Left ventricle myocardium inferior (tissue), 1 donor: ENCODE measurements at places on chromosomes 2 and 18.
A peak's percentile ranks its signal among the peaks of the same experiment; 100 is the strongest.

DNA sequence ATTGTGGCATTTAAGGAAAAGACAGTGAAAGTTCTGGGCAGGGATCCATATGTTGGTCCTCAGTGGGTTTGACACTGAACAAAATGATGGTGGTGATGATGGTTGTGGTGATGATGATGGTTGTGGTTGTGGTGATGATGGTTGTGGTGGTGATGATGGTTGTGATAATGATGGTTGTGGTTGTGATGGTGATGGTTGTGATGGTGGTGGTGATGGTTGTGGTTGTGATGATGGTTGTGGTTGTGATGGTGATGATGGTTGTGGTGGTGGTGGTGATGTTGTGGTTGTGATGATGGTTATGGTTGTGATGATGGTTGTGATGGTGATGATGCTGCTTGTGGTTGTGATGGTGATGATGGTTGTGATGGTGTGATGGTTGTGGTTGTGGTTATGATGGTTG is 308.7 kb downstream of the AGAP1 start:
- no peak for DNase-seq

GRCh38 chr2:168658706-168659105 is 143.7 kb upstream of the NOSTRIN start:
- no peak for DNase-seq

DNA sequence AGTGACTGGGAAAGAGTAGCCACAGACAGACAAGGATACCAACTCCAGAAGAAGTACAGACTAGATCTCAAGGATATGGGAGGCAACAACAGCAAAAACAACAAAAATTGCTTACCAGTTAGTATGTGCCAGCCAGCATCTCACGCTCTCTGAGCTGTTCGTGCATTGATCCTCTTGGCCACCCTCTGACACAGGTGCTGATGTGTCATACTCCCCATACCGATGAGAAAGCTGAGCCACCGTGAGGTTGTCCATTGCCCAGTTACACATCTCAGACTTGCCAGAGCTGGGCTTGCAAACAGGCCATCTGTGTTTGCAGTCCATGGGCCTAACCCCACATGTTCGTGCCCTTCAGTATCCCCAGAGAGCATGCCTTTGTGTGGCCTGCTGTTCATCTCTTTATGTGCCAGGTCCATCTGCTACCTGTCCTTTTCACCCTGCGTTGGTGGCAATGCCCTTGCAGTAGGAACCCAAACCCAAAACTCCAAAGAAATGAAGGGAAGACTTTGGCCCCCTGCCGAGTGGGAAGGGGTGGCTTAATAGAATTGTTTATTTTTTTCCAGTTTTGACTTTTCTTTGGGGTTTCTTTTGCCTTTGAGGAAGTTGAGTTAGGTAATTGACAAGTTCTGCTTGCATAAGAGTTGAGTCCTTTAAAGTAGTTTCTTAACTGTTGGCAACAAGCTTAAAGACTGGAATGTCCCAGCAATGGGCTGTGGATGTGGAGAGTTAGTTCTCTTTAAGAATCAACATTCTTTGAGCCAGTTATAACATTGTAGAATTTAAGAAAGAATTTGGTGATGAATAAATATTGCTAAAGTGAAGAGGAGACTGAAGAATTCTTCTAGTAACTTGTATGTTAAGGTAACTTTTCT is 46.7 kb downstream of the LYPD6B start:
- no peak for DNase-seq

GRCh38 chr2:97704989-97705388 is 8.4 kb upstream of the ZAP70 start:
- no peak for DNase-seq

DNA sequence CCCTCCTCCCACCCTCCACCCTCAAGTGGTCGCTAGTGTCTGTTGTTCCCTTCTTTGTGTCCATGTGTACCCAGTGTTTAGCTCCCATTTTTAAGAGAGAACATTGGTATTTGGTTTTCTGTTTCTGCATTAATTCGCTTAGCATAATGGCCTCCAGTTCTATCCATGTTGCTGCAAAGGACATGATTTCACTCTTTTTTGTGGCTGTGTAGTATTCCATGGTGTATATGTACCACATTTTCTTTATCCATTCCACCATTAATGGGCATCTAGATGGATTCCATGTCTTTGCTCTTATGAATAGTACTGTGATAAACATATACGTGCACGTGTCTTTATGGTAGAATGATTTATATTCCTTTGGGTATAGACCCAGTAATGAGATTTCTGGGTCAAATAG is 42.9 kb downstream of the TSPYL6 start:
- DNase-seq: no peak

DNA sequence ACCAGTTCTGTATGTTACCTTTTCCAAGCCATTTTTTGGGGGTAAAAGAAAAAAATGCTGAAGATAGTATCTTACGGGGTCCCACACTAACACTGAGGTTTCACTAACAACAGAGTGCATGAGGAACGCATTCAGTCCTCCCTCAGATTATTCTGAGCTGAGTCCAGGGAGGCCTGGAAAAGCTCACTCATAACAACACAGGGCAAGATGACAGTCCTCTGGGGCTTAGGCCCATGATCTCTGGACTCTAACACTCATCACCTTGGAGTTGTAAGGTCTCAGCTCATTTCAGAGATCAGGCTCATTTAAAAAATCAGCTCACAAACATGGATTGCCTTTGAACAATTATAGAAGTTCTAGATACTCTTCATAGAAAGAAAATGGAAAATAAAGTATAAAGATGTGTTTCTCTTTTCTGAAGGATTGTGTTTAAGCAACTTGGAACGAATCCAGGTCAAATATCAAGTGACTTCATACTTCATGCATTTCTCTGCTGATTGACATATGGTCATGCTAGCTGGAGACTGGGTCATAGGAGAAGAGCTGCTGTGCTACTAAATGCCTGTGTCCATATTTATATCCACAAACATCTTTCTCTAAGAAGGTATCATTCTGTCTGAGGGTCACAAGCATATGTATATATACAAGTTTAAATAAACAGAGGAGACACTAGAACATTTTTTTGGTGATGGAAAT is 265.8 kb downstream of the ALK start:
- DNase-seq: no peak

GRCh38 chr2:229001196-229001595 is 269.9 kb downstream of the PID1 start:
- DNase-seq: no peak

- no peak for DNase-seq
Measured at GRCh38 chr2:17084877-17085276, 419.2 kb upstream of the CYRIA start.

- DNase-seq: no peak
Measured at GRCh38 chr2:54610700-54611099, 112.8 kb upstream of the EML6 start.

- no peak for DNase-seq
Measured at GRCh38 chr2:238988105-238988504, 140.2 kb downstream of the TWIST2 start.

- no peak for DNase-seq
Measured at GRCh38 chr18:76075777-76076176, 419.3 kb downstream of the ZNF516 start.

DNA sequence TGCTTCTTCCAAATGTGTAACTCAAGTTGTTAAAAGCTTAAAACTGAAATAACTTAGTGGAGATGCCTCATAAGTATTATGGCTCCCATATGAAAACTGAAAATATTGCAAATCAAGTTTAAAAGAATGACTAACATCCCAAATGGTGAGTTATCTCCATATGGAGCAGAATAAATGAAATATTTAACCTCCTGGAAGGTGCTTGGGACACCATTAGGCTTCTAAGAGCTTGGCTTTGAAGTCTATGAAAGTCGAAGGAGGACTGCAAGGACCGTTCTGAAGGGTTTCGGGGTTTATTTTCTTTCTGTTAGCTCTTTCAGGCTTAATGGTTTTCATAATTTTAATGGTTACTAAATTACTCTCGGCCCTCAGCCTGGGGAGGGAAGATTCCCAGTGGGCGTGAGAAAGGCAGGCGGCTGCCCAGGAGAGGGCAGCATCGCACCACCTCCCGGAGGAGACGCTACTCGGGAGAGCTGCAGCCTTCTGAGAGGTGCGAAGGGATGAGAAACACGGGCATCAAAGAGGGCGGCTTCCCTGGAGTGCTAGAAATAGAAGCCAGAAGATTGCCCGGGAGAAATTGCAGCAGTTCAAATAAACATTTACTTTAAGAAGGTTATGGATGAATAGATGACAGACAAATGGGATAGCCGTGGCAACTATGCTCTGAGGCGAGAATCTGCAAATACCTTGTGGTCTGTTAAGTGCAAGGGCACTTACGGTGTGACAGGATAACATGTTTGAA is 43.1 kb downstream of the MAP3K19 start:
- peak; percentile 59 for DNase-seq

DNA sequence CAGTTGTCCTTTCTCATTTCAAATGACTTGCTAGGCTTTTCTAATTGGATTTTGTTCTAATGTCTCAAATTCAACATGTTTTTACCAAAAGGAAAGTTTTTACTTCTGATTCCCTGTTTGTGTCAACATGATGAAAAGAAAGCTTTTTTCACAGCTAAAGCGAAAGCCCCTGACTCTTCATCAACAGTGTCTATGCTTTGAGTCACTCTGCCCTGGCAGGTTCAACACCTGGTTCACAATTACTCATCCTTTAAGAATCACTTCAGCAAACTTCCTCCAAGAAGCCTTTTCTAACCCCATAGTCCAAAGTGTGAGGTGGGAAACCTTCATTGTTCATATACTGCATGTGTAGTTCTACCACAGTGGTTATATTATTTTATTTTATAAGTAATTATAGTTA is 7.6 kb upstream of the DSG2 start:
- no peak for DNase-seq

- no peak for DNase-seq
Measured at GRCh38 chr2:3785220-3785889, 82.0 kb downstream of the DCDC2C start.

- DNase-seq: peak; percentile 76
Measured at GRCh38 chr2:38076152-38076709, 280 bp upstream of the CYP1B1 start.
